ENCODE measurements at places on chromosomes 4 and X.
A peak's percentile ranks its signal among the peaks of the same experiment; 100 is the strongest.

- no peak for DNase-seq
Observed at GRCh38 chr4:177687117-177687516, 244.9 kb upstream of the AGA start.

DNA sequence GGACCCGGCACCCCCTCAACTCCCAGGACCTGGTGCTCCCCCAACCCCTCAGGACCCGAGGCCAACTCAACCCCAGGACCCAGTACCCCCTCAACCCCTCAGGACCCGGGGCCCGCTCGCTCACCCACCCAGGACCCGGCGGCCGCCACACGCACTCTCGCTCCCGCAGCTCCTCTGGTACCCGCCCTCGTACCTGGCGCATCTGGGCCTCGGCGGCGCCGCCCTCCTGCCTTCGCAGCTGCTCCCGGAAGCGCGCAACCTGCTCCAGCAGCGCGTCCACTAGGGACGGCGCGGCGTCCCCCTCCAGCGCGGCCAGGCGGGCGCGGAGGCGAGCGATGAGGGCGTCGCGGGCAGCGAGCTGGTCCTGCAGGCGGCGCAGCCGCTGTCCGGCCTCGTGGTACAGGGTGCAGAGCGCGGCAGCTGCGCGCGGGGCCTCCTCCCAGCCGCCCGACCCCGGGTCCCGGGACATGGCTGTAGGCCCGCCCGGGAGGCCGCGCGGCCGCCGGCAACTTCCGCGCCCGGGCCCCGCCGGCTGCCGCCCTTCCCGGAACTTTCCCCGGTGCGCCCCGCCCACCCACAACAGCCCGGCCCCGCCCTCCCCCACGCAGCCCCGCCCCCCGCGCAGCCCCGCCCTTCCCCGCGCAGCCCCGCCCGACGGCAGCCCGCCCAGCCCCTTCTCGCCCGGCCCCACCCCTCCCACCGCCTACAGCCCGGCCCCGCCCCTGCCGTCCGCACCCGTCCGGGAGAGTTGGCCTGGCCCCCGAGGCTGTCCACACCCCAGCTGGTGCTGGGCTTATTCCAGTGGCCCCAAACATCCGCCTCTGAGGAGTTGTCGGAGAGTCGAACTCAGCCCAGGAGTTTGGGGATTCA lies at the start of gene TNIP2:
Gene TNIP2 (minus strand): TSS at position 516 of the 870 bp plus-strand sequence. CDS start 47 bp downstream, at position 469.
- peak; percentile 76 for DNase-seq

GRCh38 chr4:173289353-173289727 lies 44.8 kb downstream of the HMGB2 start:
- DNase-seq = no peak

- DNase-seq = no peak
Observed at GRCh38 chr4:168293386-168293975, 25.1 kb downstream of the DDX60 start.

GRCh38 chr4:24775032-24775605 lies 20.3 kb upstream of the SOD3 start:
- DNase-seq = no peak

- no peak for DNase-seq
Observed at GRCh38 chr4:11263208-11263607, 165.5 kb downstream of the HS3ST1 start.

DNA sequence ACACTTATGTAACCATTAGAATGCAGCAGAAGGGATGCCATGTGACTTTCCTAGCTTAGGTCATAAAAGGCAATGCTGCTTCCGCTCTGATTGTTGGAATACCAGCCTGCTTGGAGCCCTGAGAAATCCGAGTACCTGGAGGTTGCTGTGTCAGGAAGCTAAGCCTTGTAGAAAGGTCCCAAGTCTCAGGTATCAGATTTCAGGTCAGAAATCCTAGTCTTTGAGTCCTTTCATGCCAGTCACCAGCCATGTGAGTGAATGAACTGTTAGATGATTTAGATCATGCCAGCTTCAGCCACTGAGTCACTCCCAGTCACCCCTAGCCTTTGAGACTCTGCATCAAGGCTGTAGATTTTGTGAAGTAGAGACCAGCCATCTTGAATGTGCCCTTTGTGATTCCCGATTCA lies 23.5 kb downstream of the RAP1GDS1 start:
- no peak for DNase-seq

GRCh38 chr4:32061916-32062315 lies 1341.7 kb downstream of the PCDH7 start:
- DNase-seq = no peak

DNA sequence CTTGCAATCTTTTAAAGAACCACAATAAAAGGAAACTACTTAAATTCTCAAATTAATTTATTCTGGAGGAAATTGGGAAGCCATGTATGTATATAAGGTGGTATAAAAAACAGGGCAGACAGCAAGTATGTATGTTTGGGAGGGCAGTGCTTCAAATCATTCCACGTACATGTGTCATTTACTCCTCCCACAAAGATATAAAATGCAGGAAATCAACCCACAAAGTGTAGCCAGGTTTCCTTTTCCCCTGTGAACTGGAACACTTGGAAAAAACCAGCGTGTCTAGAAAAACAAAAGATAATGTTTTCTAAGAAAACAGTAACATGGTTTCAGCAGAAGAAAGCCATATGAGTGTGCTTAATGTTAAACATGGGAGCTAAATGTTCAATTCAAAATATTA lies 156.7 kb upstream of the FAM47A start:
- no peak for DNase-seq

- DNase-seq = no peak
Observed at GRCh38 chrX:139924069-139924695, 8.7 kb downstream of the ATP11C start.

GRCh38 chr4:69793732-69794131 lies 33.3 kb upstream of the SULT1B1 start:
- no peak for DNase-seq

- no peak for DNase-seq
Observed at GRCh38 chrX:56661193-56661592, 67.8 kb upstream of the NBDY start.

GRCh38 chr4:15683143-15683495 lies 1.5 kb downstream of the FAM200B start:
- DNase-seq = no peak

DNA sequence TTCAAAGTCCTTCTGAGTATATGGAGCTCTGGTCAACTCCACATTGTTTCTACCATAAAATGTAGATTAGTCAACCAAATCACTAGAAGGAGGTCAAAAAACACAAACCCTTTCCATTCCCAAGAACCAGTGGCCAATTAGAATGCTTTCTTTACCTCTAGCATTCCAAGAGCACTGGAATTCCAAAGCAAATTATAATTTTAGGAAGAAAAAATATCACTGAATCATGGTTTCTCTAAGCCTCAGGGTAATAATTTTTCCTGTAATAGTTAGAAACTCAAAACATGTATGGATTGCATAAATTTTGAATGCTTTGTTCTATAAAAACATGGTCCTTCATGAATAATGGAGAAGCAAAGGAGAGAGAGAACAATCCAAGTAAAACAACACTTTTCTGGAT lies 39.5 kb downstream of the LEF1 start:
- no peak for DNase-seq

- no peak for DNase-seq
Observed at GRCh38 chr4:10731690-10732089, 47.1 kb upstream of the CLNK start.

DNA sequence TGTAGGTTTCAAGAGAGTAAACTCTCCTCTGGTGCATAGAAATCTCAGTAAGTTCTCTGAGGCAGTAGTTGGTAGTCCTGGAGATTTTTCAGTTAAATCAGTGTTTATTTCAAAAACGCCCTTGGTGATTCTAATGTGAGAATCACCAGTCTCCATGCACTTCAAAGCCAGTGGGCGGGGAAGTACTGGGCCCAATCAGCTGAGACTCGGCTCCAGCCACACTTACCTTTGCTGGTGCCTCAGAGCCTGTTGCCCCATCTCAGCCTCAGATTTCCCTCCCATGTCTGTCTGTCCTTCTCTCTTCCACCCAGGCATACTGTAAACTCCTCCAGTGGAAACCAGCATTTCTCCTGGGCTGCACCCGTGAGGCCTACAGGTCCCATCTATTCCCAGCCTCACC lies 7.4 kb upstream of the MGST2 start:
- no peak for DNase-seq

DNA sequence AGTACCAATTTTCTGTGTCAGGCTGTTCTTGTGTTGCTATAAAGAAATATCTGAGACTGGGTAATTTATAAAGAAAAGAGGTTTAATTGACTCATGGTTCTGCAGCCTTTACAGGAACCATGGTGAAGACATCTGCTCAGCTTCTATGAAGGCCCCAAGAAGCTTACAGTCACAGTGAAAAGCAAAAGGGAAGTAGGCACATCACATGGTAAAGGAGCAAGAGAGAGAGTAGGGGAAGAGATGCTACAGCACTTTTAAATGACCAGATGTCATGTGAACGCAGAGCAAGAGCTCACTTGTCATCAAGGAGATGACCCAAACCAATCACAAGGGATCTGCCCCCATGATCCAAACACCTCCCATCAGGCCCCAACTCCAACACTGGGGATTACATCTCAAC lies 174.3 kb downstream of the ATP10D start:
- DNase-seq = no peak

DNA sequence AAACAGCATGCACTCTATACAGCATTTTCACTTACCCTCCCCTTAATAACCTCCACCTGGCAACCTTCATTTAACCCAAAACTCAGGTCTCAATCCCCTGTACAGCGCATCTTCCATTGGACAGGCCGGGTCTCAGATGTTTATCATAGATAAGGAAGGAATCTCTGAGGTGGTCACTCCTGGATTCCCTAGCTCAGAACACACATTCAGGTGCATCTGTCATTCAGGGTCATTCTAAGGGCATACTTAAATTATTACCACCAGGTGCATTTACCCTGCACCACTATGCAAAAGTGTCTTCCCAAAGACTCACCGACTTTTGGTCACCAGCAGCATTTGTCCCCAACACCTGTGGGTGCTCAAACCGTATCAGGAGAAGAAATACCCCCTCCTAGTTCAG lies 144.2 kb downstream of the RELL1 start:
- DNase-seq = no peak

- no peak for DNase-seq
Observed at GRCh38 chrX:46407036-46407752, 138.0 kb downstream of the ZNF674 start.

- DNase-seq = no peak
Observed at GRCh38 chr4:78885598-78885997, 53.6 kb downstream of the PAQR3 start.
